Upper lobe of right lung (tissue), 1 donor: ENCODE measurements at places on chromosomes 13 and 19. TPM values are rescaled to one million over a fixed set of nuclear protein-coding genes. Genes with fewer than 3 reads are reported as not detected.

Gene FARSA
- 39.5 TPM for total RNA-seq

DNA sequence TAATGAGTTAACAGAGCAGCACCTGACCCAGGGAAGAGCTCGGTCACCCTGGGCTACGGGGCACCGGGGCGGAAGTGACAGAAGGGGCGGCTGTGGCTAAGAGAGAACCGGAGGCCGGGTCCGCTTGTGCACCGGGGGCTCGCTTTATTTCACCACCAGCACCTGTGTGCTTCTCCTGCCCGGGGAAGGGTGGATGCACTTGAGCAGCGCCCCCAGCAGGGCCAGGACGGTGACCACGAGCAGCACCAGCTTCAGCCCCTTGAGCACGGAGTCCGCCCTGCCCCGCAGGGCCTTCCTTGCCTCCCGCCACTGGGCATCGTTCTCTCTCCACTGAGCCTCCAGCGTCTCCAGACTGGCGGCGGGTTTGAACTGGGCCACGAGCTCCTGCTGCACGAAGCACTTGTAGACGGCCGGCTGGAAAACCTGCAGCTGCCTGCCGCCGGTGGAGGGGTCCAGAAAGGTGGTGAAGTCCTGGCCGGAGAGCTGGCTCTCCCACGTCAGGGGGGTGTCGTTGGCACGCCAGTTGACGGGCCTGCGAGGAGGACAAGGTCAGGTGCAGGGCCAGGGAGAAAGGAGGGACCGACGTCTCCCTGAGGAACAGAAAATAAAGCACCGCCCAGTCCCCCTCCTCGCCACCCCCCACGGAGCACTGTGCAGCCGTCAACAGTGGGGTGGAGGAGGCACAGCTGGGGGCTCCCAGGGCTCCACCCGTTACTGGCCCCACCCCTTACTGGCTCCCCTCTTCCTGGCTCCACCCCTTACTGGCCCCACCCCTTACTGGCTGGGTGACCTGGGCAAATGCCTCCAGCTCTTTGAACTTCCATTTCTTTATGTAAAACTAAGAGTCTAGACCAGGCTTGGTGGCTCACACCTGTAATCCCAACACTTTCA lies 3.6 kb downstream of the FAM187B start:
- no peak overlapping the region for H3K4me3 ChIP-seq
- no peak overlapping the region for H3K27ac ChIP-seq
- H3K4me1 ChIP-seq: peaks cover 12% of the 10 kb centered on the region
- peak; percentile 72 for DNase-seq
- no peaks in the 10 kb centered on the region for H3K27me3 ChIP-seq
- H3K36me3 ChIP-seq: no peaks in the 10 kb centered on the region

DNA sequence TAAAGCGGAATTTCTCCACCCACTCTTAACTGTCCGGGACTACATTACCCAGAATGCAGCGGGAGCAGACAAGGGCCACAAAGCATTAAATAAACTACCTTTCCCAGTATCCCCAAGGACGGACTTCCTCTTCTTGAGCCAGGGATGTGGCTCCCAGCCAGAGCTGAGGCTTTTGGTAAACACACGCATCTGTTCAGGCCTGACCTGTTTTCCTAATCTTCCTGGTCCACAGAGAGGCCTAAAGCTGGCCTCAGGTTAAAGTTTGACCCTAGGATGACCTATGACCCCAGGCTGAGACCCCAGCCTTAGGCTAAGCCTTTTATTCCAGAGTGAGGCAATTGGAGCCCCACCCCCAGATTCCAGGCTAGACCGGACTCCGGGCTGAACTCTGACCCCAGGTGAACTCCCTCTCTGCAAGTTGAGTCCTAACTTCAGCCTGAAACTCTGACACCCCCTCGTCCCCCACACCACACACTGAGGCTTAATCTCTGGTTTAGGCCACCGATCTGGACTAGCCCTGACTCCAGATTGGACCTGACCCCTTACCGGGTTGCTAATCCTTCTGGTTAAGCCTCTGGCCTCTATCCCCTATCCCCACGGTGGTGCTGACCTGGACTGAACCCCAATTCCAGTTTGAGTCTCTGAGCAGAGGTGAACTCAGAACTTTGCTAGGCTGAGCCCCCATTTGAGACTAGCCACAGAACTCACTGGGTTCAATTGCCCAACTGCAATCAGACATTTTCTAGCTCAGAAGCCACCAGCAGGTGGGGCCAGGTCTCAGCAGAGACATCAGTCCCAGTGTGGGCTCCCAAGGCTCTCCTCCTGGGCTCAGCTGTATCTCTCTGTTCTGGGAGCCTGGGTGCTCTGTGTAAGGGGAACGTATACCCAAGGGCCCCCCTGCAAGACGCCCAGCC lies 750 bp upstream of the GPR108 start:
- DNase-seq: peak; percentile 95
- H3K27ac ChIP-seq: peak overlapping the region; percentile 84
- H3K4me1 ChIP-seq: peaks cover 32% of the 10 kb centered on the region
- H3K36me3 ChIP-seq: peaks cover 9% of the 10 kb centered on the region

Gene LYPD5
- total RNA-seq: 3.6 TPM

DNA sequence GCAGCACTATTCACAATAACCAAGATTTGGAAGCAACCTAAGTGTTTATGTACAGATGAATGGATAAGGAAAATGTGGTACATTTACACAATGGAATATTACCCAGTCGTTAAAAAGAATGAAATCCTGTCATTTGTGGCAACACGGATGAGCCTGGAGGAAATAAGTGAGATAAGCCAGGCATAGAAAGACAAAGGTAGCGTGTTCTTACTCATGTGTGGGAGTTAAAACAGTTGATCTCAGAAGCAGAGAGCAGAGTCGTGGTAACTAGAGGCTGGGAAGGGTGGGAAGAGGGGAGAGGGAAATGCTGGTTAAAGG lies 29.5 kb downstream of the LILRB4 start:
- H3K4me1 ChIP-seq: no peaks in the 10 kb centered on the region
- H3K36me3 ChIP-seq: no peaks in the 10 kb centered on the region
- DNase-seq: no peak
- H3K27ac ChIP-seq: no peak overlapping the region
- no peak overlapping the region for H3K4me3 ChIP-seq
